ENCODE measurements at places on chromosomes 3 and 15. TPM values are rescaled to one million over a fixed set of nuclear protein-coding genes. Genes with fewer than 3 reads are reported as not detected.
A peak's percentile ranks its signal among the peaks of the same experiment; 100 is the strongest.

DNA sequence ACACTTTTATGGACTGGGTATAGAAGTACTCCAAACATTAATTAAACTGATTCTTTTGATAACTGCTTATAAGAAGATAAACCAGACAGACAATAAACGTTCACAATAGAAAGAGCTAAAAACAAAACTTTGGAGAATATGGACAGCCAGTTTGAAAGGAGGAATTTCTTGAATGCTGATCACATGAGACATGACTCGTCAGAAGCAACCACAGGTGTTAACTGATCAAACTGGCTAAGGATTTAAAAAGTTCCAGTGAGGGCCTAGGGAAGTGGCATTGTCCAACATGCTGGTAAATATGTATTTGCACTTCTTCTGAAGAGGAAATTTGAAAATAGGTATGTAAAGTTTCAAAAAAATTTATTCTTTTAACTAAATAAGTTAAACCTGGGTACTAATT, 29.4 kb upstream of the AP3B2 start:
- no peak for DNase-seq

The CACNA2D2 gene
- total RNA-seq = 0.56 TPM

The SHISA5 gene
- 313 TPM for total RNA-seq

DNA sequence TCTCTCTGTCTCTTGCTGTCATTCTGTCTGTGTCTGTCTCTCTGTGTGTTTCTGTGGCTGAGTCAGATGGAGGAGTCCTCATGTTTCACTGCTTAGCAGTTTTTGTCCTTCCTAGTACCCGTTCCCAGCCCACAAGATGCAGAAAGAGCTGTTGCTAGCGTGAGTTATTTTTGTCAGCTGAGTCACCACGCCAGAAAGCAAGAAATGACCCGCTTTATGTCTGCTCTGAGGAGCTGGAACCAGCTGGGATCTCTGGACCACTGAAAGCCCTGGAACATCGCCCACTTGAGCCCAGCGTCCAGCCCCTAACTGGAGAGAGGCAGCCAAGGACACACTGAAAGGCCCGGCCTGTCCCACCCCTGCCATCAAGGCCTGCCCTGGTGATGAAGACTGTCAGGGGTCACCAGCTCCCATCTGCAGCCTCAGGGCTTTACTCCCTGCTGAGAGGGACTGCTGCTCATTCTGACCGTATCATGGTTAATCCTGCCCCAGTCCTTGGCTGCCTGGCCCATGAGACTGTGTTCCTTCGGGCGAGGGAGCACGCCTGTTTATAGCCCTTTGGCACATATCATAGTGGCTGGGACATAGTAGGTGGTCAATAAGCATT, 101.7 kb upstream of the TPM1 start:
- no peak for DNase-seq

The NCBP2 gene
- 68.9 TPM for total RNA-seq

- peak; percentile 69 for DNase-seq
These were observed 61.6 kb downstream of the RAB7A start for GRCh38 chr3:128787256-128788253.

The EMC7 gene
- total RNA-seq = 66.2 TPM

- DNase-seq = no peak
These were observed 584.8 kb downstream of the DIPK2A start for GRCh38 chr3:144556392-144556791.

The MAP1A gene
- 7.8 TPM for total RNA-seq

DNA sequence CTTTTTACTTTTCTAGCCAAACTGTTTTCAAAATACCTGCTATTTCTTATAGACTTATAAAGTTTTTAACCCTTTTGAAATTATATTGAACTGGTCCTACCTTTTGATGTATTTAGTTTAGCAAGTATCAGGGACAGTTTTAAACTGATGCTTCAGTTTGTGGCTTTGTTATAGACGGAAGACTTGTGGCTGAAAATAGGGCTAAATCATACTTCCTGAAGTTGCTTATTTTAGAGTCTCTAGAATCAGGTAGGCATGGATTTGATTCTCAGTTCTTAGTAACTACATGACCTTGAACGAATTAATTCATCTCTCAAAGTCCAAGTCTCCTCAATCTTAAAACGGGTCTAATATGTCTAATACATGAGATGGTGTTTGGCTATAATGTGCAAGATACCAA, 322.8 kb downstream of the RAP2B start:
- no peak for DNase-seq

GRCh38 chr15:74531144-74531811, 9.7 kb upstream of the ARID3B start:
- no peak for DNase-seq

DNA sequence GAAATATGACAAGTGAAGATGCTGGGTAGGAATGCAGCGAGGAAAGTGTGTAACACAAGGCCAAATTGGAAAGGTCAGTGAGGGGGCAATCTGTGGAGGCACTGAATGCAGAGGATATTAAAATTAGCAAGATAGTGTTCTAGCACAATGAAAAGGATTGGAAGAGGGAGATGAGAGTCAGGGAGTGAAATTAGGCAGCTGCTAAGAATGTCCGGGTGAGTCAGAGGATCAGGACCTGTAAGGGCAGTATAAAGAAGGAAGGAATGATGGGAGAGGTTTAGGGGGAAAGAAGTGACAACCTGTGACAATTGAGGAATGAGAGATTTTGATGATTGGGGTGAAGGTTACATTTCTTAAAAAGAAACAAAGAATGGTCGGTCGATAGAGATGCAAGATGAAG, 103.5 kb downstream of the UBE3A start:
- no peak for DNase-seq

- DNase-seq = peak; percentile 47
These were observed 17.8 kb downstream of the SPATA12 start for GRCh38 chr3:57078344-57078634.

- DNase-seq = no peak
These were observed 972.8 kb downstream of the PLOD2 start for GRCh38 chr3:145188079-145188770.

The RHOV gene
- total RNA-seq = not detected

The KIF23 gene
- total RNA-seq = 81.1 TPM

GRCh38 chr3:195768414-195768813, 43.3 kb downstream of the MUC4 start:
- DNase-seq = no peak

- no peak for DNase-seq
These were observed 55.0 kb downstream of the GLCE start for GRCh38 chr15:69215314-69216035.

The FGF7 gene
- not detected for total RNA-seq

DNA sequence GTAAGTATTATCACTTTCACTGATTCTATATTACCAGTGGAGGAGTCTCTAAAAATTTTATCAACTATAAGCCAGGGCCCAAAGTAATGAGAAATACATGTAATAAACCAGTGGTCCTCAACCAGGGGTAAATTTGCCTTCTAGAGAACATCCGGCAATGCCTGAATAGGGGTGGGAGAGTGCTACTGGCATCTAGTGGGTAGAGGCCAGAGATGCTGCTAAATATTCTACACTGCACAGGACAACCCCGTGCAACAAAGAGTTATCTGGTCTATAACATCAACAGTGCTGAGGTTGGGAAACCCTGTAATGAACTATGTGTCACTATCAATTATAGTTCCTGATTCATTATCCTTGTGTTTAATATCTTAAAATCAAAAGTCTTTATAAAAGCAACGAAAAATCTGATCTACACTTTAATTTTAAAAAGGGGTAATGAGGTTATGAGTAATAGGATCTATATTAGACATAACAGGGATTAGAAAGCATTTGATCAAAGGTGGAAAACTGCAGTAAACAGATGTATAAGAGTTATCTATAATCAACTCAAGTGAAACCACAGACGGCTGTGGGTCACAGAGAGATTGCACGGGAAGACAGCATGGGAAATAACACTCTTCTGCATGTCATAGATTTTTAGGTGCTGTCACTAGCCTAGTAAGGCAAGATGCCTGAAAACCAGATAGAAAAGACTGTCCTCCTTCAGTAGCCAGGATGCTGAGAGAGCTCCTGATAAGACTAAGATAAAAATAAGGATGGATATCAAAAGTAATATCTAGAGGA, 2.0 kb downstream of the LYSMD2 start:
- DNase-seq = peak; percentile 52

DNA sequence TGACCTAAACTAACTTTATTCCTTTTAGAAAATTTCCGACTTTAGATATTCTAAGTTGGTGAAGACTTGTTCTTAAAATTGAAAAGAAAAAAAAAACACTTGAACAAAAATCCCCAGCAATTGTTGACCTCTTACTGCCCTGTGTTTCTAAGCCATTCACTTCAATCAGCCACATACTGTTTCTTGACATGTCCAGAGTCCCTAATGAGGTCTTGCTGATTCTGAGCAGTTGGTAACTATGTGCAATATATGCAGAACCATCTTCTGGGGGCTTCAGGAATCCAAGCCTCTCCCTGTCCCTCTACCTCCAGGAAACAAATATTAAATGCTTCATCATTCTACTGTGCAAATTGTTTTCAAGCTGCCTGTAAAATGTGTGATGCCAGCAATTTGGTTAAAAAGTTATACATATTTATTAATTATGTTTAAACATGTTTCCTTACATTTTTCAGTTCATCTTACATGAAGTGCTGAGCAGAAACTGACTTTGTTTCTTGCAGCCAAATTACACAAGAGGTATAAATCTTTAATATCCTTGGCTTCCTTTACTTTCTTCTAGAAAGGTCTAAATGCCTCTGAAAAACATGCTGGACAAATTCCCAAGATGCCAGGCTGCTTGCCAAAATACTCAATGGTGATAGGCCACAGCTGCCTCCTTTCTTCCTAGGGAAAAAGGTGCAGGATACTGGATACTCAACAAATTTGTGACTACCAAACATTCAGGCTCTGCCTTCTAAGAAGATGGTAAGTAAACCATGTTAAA, 19.8 kb upstream of the GYG1 start:
- no peak for DNase-seq

DNA sequence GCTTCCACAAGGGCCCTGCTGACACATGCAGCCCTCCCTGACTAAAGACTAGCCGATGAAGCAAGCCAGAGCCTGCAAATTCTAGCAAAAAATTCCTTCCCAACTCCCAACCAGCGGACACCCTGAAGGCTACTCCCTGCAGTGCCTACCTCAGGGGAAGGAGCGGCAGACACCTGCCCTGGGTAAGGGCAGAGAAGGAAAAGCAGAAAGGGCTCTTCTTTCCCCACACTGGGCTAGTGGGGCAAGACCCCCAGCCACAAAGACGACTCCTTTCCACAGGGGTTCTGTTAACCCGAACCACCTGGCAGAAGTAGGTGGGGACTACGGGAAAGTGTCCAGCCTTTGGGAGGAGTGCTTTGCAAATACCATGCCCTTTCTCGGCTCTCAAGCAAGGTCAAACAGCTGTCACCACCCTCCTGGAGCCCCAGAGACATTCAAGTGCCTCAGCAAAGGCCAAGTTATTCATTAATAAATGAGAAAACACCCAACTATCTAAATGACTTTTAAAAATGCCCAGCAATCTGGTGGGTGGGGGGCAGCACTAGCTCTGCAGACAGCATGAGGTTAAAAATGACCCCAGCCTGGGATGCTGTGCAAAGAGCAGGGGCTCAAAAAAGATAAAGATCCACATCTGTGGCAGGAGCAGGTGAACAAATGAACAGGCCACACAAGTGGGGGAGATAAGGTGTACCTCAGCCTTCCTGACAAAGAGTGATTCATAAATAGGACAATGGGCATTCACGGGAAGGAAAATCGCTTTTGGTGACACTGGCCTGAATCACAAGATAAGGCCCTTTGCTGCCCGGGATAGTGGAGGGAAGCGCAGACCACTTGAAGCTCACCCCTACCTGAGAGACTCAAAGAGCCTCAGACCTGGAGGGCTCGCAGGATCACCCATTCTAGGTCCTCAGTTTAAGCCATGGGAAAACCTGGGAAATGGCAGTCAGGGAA, 33.0 kb downstream of the CCDC12 start:
- no peak for DNase-seq

GRCh38 chr15:59587085-59587826, 24.3 kb upstream of the GCNT3 start:
- DNase-seq = no peak
